NCI-H2029 treated with DMSO at 0.1 percent for 48 hours (cell line): ENCODE measurements at places on chromosomes 2 and 18.
A peak's percentile ranks its signal among the peaks of the same experiment; 100 is the strongest.

DNA sequence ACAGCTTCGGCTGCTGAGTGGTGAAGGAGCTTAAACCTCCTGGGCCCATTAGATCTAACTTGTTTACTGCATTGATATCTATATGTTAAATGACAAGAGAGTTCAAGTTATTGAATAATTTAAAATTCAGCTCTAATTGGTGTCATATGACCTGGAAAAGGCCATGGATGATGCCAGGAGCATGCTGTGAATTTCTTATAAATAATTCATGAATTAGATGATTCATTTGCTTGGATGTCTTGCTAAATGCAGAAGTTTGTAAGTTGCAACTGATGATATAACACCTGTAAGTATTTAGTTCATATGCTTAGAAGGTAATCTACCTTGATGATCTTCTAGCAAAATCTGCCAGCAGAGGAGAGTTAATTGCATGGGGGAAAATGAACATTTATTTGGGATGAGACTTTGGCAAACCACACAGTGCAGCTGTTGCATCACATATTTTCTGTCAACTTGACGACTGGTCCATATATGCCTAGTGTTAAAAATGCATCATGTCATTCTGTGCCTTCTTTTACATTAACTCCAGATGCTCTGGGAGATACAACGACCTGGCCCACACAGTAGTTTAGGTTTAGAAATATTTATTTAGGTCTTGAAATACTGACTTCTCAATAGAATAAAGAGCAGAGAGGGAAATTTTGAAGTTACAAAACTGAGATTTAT, 226.3 kb downstream of the KIAA1328 start:
- DNase-seq, result no peak

DNA sequence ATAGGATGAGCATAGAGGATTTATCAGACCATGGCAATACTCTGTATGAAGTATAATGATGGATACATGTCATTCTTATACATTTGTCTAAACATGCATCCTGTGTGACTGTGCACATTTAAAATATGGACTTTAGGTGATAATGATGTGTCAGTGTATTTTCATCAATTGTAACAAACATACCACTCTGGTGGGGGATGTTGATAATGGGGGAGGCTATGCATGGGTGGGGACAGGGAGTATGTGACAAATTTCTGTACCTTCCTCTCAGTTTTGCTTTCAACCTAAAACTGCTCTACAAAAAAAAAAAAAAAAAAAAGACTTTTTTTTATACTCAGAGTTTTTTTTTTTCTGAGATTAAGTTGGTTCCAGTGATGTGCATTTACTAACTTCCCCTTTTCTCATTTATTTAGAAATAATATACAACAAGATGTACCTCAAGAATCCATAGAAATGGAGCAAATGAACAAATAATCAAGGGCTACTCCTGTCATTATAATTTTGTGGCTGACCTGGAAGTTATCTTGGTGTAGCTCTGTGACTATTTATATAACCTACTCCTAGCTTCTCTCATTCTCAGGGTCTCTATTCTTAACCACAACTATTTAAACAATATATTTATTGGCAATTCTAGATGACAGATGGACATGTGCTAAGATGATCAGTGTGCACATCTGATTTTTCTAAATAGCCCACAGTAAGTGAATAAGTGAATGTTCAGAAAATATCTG, 108.9 kb upstream of the ITGA4 start:
- DNase-seq, result no peak

DNA sequence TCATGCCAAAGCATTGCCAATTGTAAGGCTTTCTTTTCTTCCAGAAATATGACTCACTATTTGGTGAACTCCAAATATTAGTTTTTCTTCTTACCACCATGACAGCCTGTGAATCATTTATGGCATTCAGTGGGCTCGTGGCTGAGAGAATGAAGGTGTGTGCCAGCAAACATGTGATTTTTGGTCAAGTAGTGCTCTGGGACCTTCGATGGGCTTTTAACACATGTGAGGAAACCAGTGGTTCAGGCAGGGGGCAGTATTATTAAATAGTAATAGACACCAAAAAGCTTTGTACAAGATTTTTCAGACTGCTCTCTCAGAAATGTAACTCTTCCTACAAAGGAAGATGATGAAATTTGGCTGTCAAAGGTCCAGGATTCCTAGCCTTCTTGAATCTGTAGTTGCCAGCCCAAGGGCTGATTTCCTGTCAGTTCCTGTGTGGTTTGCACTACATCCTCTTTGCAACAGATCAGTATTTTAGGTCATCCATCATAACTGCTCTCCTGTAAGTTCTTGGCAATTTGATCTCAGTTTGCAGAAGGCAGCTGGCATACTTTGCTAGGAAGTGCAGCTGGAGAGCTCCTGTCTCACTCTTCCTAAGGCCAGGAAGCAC, 64.3 kb downstream of the BABAM2 start:
- no peak for DNase-seq

- no peak for DNase-seq
These were observed 16.5 kb upstream of the FIGN start for GRCh38 chr2:163752267-163752666.

DNA sequence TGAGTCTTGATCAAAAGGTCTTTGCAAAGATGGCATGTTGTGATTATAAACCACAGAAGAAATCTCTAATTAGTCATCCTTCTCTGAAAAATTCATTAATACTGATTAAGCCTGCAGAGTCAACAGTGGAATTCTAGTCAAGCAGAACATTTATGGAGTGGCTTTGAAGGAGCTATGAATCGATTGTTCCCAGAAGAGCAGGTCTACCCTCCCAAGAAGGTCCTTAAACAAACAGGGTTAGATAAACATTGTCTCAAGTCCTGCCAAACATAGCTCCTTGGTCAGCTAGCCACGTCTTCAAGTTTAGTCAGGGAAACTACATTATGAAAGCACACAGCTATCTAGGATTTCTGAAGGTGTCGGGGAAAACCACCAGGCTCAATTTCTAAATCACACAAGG, 88.9 kb downstream of the ITGA4 start:
- DNase-seq, result no peak

DNA sequence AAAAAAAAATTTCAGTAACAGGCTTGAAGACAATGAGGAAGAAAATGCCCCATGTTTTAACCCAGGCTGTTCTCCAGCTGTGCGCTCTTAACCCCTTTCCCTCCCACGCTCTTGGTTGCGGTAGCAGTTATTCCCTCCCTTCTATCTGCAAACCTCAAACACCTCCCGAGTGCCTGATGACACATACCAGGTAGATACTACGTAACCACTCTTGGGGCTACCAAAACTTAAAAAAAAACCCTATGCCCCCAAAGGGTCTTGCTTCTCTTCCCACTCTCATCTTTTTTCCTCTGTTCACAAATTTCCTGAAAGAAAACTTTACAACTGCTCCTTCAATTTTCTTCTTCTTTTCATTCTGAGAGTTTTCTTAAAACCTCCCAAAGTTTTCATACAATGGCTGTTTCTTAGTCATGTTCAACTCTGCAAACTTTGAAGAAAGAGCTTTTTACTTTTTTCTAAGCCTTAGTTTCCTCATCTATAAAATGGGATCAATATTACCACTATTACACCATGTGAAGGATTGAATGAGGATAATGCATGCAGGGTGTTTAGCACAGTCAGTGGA, 4.9 kb upstream of the DRC1 start:
- no peak for DNase-seq

GRCh38 chr2:221077251-221077650, 494.9 kb downstream of the EPHA4 start:
- DNase-seq, result no peak

- DNase-seq, result no peak
These were observed 202.7 kb upstream of the CCDC68 start for GRCh38 chr18:55161916-55162315.

DNA sequence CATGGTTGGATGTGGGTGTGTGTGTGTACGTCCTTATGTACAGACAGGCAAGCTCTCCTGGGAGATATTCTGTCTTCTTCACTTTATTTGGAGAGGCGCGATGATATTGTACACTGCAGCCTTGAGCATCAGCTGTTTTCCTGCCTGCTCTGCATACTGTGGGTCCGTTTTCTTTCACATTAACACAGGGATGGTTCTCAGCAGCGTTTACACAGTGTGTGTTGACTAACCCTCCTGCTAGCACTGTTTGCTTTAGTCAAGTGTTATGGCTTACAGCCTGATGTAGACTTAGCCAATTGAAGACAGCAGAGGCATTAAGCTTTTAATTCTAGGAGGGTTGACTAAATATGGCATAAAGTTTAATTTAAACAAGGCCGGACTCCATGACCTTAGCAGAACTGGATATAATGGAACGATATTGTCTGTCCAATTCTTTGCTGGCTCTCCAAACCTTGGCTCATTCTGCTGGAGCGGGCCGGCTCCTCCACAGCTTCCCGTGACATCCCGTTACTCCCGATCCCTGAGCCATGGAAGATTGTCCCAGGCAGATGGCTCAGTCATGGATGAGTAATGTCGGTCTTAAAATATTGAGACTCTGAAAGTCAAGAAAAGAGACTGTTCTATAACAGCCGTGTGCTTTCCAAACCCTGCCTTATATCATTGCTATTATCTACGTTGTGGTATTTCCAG, 134.7 kb downstream of the TPGS2 start:
- peak; percentile 86 for DNase-seq

GRCh38 chr2:204339212-204339715, 206.0 kb upstream of the PARD3B start:
- no peak for DNase-seq

DNA sequence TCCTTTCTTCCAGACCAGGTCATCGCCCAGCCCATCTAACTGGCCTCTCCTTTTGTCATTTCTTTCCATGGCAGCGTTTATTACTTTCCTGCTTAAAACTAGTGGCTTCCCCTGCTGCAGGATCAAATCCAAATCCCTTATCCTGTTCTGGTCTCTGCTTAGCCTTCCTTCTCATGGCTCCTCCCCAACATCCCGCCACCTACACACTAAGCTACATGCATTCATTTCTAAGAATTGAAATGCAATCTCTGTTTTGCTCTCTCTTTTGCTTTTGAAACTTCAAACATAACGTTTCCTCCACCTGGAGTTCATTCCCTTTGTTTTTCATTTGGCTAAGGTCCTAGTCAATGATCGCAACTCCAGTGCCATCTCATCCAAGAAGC, 18.0 kb upstream of the DPP4 start:
- no peak for DNase-seq

DNA sequence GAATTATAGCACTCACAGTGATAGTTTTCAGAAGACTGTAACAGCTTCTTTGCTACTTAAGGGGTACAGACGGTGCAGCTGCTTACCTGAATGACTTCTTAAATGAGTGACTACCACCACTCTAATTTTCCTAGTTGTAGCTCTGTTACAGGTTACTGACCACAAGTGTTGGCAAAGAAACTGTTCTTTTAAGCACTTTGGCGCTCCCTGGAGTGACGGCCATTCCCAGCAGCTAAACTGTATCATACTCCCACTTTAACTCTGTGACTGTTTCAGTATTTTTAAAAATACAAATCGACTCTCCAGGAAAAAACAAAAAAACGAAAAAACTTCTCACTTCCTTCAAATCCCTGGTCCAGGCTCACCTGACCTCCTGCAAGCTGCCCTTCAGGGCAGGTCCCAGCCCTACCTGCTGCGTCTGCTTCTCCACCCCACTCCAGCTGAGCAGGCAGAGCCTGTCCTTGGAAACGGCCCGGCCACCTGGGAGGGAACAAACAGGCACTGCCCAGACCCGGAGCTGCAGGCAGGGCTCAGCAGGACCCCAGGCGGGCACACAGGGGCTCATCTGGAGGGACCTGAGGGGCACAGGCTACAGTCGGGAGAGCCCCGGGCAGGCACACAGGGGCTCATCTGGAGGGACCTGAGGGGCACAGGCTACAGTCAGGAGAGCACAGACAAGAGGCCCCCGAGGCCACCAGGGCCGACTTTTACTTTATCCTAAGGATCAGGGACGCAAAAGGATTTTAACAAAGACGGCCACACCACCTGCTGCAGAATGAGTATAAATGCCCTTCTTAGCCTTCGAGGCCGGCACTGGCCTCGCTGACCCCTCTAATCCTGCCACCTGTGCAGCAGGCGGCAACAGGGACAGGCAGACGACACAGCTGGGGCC, 24.5 kb downstream of the SLC66A2 start:
- DNase-seq, result no peak
